ENCODE measurements at places on chromosomes 6 and 20.

DNA sequence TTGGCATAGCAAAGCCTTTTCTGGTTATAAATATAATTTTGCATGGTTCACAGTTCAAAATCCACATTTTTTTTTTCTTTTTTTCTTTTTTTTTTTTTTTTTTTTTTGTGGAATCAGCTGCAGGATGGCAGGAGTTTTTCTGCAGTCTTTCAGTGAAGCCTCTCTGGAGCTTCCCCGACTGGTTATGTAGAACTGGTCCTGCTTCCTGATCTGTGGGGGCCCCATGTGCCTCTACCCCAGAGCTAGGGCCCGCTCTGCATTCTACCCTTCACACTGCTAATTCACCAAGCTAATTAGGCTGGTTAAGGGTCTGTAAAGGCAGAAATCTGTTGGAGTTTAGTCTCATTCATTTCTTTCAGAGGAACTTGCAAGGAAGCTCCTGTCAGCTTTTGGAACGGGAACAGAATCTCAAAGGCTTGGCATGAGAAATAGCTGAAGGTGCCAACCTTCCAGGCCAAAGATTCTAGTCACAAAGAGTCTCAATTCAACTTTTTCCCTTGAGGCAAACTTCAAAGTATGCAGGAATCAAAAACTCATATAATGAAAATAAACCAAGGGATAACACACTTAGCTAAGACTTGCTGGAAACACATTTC lies 45.5 kb downstream of the HMGN3 start:
- no peak for DNase-seq

DNA sequence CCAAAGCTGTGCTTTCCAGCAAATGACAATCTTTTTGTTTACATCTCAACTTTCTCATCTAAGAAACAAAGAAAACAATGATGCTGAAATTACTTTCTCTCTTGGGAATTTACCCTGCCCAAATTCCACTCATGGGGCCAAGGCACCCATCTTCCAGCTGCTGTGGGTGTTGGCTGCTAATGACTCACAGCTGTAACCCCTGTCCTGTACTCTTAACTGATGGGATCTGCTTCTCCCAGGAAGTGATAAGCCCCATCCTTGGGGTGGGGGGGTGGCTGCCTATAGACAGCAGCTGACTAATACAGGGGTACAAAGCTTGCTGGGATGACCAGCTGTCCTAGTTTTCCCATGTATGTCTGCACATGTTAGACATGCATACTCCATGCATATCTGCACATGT lies 938.6 kb downstream of the C6orf118 start:
- DNase-seq, result no peak

GRCh38 chr20:4069751-4070150 lies 54.4 kb upstream of the RNF24 start:
- DNase-seq, result peak; percentile 45

DNA sequence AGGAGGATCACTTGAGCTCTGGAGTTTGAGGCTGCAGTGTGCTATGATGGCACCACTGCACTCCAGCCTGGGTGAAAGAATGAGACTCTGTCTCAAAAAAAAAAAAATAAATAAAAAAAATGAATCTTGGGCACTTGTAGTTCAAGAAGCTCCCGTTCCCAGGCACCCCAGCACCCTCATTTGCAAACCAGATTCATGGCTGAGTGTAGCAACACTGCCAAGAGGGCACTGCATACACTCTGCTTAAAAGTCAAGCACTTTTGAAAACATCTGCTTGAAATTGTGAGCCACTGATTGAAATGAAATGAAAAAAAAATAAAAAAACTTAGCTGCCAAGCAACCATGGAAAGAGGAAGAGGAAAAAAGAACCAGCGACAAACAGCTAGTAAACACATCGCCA lies 124.7 kb upstream of the SASH1 start:
- no peak for DNase-seq

DNA sequence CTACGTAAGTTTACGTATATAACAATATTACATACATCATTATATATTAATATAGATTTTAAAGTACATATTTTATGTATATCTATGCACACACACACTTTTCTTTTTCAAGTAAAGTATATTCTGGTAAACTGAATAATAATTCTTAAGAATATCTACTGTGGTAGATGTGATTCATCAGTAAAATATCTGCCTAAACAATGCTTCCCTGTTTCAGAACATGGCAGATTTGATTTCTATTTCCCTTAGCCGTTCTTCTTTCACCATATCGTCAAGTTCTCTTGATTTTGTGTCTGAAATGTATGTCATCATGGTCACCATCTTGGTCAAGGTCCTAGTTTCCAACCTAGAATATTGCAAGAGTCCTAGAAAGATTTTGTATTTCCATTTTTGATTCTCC lies 195.6 kb downstream of the HDGFL1 start:
- no peak for DNase-seq

Data from RWPE2 (cell line).